ENCODE measurements at places on chromosomes 13 and 19.

DNA sequence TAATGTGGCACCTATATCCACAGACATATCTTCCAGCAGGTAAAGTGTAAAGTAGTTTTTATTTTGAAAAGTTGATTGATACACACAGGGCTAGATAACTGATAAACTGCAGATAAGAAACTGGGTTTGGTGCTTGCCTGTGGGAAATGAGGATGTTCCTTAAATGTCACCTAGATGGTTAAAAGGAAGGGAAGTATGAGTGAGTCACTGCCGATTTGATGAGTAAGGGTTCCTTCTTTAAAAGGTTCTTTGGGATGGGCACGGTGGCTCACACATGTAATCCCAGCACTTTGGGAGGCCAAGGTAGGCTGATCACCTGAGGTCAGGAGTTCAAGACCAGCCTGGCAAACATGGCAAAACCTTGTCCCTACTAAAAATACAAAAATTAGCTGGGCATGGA, 73.8 kb upstream of the FRY start:
- no peak for DNase-seq

DNA sequence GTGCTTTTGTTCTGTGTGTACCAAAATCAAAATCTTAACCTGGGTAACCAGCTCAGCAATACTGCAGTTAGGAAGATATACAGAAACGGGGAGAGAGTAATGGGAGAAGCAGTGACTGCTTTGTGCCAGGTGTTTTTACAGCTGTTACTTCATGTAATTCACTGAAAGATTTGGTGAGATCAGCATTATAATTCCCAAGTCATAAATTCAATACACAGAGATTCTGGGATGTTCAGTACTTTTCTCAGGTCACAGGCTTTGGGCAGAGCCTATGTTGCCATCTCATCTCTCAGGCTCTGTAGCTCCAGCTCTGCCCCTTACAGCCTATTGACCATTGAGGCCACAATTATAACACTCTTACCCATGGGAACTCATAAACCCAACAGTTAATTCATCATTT, 138.5 kb downstream of the ZAR1L start:
- DNase-seq = no peak

GRCh38 chr13:99829593-99830239, 141.9 kb downstream of the ZIC5 start:
- DNase-seq = no peak

GRCh38 chr13:100594731-100595130, 6.1 kb upstream of the GGACT start:
- DNase-seq = no peak

GRCh38 chr19:41623360-41623759, 3.5 kb downstream of the CEACAM4 start:
- no peak for DNase-seq

- no peak for DNase-seq
Measured at GRCh38 chr19:12882589-12882988, 1.3 kb upstream of the DNASE2 start.

Data from stimulated activated CD4-positive, alpha-beta T cell treated with anti-CD3 and anti-CD28 coated beads, TNF-alpha, amount 100 ng/mL, for 1 hour (primary cell).